Stimulated activated CD4-positive, alpha-beta T cell treated with anti-CD3 and anti-CD28 coated beads, Interleukin-12 subunit alpha, Interleukin-12 subunit beta, amount 100 ng/mL, for 24 hours (primary cell): ENCODE measurements at places on chromosomes 12 and 14.

GRCh38 chr12:5546616-5547015 lies 114.7 kb downstream of the NTF3 start:
- DNase-seq, result no peak

DNA sequence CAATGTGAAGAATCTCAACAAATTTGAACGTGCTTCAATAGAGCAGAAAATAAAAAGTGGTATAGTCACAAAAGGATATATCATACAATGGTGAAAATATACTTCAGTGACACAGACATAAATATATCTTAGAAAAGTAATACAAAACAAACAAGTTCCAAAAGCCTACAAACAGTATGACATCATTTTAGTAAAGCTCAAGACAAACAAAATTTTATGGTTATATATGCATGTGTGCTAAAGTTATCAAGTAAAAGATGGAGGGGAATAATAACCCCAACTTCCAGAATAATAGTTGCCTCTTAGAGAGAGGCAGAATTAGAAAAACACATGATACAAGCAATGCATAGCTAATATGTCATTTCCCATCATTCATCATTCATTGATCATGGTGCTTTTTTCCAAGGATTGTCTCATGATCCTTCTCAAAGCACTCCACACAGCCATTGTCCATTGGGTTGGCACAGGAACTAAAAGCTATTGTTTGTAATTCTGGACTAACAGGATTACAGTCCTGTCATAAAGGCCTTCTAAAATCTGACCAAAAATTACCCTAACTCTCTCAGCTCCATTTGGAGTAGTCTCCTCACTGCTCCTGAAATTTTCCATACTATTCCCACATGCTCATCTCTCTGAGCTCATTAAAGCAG lies 59.5 kb downstream of the IFNG-AS1 start:
- DNase-seq, result no peak

DNA sequence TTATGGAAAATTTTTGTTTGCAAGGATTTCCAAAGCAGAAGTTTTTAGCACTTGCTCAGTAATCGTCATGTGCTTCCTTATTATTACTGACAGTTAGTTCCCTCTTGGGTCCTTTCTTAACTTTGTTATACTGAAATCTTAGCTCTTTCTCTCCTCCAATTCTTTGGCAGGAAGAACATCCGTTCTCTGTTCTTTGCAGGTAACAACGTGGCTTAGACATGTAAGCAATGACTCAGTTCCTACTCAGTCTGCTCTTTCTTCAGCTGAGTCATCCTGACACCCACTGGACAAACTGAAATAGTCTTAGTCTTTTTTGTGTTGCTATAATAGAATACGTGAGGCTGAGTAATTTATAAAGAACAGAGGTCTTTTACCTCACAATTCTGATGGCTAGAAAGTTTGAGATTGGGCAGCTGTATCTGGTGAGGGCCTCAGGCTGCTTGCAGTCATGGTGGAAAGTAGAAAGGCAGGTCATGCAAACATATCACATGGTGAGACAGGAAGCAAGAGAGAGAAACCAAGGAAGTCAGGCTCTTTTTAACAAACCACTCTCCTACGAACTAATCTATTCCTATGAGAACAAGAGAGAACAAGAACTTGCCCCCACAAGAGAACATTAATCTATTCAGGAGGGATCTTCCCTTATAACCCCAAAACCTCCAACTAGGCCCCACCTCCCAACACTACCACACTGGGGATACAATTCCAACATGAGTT lies 49.2 kb downstream of the TESPA1 start:
- peak; percentile 12 for DNase-seq

GRCh38 chr12:94616203-94616729 lies 34.1 kb downstream of the TMCC3 start:
- no peak for DNase-seq

DNA sequence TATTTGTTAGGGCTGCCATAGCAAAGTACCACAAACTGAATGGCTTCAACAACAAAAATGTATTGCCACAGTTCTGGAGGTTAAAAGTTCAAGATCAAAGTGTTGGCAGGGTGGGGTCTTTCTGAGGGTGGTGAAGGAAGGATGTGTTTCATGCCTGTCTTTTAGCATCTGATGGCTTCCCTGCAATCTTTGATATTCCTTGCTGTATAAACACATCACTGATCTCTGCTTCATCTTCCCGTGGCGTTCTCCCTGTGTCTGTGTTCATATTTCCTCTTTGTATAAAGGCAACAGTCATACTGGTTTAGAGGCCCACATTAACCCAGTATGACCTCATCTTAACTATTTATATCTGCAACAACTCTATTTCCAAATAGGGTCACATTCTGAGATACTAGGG lies 167.5 kb downstream of the BTG1 start:
- no peak for DNase-seq

- DNase-seq, result no peak
Observed at GRCh38 chr12:48219631-48220030, 16.5 kb upstream of the OR10AD1 start.

GRCh38 chr12:73240110-73240509 lies 967.9 kb downstream of the TRHDE start:
- no peak for DNase-seq

DNA sequence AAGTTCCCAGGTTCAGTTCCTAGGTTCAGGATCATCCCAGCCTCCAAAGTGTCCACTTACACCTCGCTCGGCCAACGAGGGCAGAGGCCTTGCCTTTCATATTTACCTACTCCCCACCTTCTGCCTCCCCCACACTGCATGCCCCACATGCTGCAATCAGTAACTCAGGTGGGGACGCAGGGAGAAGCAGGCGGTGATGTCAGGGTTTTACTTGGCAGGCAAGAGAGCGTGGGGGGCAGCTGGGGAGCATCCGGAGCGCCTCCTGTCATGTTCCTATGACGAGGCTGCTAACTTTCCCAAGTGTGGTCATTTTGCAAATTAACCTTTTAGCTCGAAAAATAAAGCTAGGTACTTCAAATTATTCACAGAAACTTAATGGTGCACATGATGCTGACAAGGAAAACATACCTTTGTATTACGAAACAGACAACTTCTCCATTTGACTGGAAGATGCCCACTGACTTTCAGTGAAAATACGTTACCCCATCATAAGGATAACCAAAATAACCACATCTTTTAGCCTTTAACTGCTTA lies 53.8 kb downstream of the SETD3 start:
- no peak for DNase-seq

DNA sequence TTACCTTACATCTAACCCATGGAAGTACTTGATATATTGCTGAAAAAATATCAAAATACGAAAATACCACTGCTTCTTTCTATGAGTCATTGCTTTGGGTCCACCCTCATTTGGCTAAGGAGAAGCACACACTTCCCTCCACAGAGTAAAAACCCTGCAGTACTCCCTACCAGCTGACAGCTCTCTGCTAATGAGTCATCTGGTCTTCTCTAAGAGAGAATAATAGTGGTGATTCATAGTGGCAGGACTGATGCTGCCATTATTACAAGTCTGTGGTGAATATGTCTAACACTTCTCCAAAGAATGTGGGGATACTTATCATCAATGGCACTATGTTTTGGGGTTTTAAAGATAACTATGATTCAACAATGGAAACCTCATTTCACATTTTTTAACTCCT lies 90.7 kb downstream of the PPFIA2 start:
- DNase-seq, result no peak

- DNase-seq, result no peak
Observed at GRCh38 chr12:750366-751191, 1.8 kb upstream of the WNK1 start.

- no peak for DNase-seq
Observed at GRCh38 chr12:123055281-123055766, 74.8 kb downstream of the ARL6IP4 start.

DNA sequence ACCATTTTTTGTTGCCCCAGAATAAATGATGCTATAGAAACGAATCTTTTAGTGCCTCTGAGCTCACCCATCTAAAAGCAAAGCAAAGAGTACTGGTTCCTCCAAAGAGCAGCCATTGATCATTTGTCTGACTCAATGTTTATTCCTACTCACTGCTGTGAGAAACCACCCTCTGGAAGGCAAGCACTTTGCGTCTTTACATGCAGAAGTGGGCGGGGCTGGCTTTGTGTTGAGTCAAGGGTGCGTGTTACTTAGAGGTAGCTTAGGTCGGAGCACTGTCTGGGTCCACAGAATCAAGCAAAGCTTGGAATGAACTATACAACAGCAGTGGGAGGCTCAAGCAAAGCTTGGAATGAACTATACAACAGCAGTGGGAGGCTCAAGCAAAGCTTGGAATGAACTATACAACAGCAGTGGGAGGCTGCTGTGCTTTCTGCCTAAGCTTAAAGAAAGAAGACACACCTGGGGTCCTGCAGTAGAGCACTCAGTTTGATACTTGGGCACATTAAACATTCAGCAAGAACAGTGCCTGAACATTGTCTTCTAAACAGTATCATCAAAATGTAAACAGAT lies 77.2 kb upstream of the PRICKLE1 start:
- DNase-seq, result no peak

GRCh38 chr12:53737093-53737808 lies 10.0 kb upstream of the CALCOCO1 start:
- no peak for DNase-seq

- peak; percentile 25 for DNase-seq
Observed at GRCh38 chr12:122499991-122500684, 594 bp downstream of the ZCCHC8 start.

DNA sequence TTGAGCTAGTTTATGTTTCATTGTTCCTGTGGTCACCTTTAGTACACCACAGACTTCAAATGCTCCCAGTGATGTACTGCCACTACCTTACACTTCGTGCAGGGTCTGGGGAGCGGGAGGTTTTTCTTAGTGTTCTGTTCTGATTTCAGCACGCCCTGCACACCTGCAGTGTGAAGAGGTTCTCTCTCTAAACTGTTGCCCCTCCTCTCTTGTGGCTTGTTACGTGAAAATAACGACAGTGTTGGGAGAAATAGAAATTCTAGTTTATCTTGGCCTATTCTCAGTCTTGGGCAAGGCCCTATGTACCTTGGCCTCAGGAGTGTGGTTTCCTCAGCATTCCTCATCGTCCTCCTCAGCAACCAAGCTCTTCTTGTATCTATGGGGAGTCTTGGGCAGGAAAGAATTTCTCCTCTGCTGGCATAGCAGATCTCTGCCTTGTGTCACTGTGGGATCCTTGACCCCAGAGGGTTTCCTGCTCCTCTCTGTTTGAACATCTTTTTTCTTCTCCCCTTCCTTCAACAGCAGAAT lies 48.6 kb downstream of the EIF2S3B start:
- no peak for DNase-seq

- no peak for DNase-seq
Observed at GRCh38 chr12:114769634-114770033, 85.7 kb upstream of the TBX3 start.

- DNase-seq, result no peak
Observed at GRCh38 chr12:13691598-13691997, 289.8 kb downstream of the GRIN2B start.

DNA sequence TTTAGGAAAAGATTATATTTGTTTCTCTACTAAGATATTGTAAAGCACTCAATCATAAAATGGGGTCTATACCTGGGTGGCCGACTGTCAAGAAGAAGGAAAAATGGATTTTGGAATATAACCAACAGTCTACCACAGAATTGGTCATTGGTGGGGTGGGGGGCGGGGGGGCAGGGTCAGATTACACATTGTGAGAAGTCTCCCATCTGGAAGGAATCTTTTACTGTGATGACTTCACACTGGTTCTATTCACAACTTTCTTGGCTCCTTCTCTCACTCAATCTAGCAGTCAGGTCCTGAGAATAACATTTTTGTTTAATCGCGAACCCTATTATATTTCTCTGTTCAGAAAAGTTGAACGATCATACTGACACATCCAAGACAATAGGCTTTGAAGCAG lies 8.7 kb upstream of the CLEC4E start:
- DNase-seq, result no peak

DNA sequence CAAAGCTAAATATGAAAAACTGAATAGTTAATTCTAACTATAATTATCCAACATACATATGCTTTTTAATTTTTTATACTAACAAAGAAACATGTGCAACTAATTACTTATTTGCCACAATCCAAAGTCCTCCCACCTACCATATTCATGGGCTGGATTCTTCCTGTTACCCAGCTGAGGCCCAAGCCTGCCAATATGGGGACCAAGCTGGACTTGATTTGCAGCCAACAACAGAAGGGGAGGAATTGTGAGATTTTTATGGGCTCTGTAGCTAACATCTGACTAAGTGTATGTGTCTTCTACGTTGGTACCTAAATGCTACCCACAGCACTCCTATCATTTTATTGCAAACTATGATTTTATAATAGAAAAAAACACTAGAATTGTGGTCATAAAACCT lies 13.1 kb upstream of the ANKS1B start:
- no peak for DNase-seq

- DNase-seq, result no peak
Observed at GRCh38 chr12:19744705-19745218, 305.5 kb downstream of the AEBP2 start.

DNA sequence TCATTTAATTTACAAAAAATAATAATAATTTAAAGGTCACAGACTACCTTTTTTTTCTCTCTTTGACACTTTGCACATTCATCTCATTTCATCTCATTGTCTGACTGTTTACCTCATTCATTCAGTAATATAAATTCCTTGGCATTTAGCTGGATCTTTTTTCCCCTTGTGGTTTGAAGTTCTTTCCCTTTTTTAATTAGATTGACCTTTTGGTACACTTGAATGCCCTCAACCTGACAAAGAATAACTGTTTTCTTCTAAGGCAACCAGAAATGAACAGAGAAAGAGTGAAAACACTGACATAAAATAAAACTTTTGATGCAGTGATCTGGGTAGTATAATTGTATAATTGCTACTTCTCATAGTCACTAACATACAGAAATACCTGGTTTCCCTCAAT lies 774.9 kb upstream of the NOVA1 start:
- no peak for DNase-seq

DNA sequence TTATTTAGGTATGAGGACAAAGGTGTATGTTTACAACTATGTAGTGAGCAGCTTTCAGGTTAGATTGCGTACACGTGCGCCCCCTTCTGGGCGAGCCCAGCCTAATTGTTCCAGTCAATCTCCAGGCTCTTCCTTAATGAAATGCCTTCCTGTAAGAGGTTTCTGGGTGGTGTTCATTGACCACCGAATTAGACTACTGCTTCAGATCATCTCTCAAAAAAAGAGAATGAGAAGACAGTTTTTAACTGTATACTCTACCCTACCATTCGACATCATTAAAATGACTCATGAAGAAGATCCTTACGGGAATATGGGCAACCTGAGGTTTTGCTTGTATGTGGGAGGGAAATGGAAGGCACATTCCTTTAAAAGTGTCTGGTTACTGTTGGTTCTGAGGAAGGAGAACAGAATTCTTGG lies 2.1 kb downstream of the LUM start:
- DNase-seq, result peak; percentile 43

- no peak for DNase-seq
Observed at GRCh38 chr14:34562776-34563150, 23.3 kb upstream of the EAPP start.

GRCh38 chr14:95829321-95829720 lies 47.3 kb upstream of the TUNAR start:
- no peak for DNase-seq

- DNase-seq, result no peak
Observed at GRCh38 chr14:23831596-23831995, 122.0 kb upstream of the DHRS4 start.

GRCh38 chr12:95424271-95424994 lies 49.5 kb upstream of the METAP2 start:
- no peak for DNase-seq
